Stimulated activated CD8-positive, alpha-beta memory T cell treated with anti-CD3 and anti-CD28 coated beads, Interleukin-12 subunit alpha, Interleukin-12 subunit beta, amount 100 ng/mL, for 4 hours (primary cell): ENCODE measurements at places on chromosomes 7 and 10.

DNA sequence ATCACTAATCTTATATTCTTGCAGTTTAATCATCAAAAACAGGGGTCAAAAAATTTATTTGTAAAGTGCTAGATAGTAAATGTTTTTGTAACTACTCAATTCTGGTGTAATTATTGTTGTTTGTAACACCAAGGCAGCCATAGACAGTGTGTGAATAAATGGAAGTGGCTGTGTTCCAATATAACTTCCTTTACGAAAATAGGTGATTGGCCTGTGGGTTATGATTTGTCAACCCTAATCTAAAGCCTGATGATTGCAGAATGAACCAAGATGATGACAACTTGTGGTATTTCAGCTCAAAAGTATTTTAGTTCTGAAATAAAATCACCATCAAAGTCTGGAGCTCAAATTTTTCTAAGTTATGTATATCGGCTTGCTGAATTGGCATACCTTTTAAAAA, 34.4 kb upstream of the ETV1 start:
- no peak for DNase-seq

GRCh38 chr7:69668339-69668870, 70.1 kb downstream of the AUTS2 start:
- DNase-seq = no peak

DNA sequence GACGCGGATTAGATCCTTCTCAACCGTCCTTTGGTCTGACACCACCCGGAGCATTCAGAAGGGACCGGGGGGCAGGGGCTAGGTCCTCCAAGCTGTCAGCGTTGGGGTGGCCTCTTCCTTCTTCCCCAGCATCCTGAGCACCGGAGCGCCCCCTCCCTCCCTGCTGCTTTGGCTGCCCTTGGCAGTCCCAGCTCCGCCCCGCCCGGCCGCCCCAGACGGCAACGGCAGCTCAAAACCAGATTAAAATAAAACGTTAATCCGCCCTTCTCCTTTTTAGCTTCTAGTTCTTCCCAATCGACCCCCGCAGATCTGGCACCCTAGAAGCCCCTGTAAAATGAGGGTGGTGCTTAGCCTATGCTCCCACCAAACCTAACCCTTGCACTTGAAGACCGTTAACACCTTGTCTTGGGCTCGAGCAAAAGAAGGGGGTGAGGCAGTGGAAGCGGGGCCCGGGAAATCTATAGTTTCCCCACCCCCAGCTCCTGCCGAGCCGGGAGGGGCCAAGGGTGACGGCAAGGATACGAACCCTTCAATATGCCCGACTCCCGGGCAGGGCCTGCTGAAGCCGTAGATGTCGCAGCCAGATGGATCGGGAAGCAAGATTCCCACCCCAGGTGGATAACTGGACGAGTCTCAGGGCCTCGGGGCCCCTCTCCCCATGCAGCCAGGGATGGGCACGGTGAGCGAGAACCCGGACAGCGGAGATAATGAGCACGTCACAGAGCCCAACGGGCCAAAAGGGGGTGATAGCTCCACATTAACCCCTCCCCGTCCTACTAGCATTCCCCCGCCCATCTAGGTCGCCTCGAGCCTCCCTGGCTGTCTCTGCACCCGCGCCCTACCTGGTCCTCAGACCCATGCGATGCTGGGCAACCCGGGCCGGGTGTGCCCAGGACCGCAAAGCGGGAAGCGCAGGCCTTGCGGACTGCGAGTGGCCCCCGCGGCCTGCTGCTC, 169.7 kb downstream of the NRF1 start:
- DNase-seq = no peak

- no peak for DNase-seq
Measured at GRCh38 chr7:45021604-45022296, 21.7 kb downstream of the CCM2 start.

GRCh38 chr7:105269397-105269796, 119.3 kb downstream of the SRPK2 start:
- no peak for DNase-seq
